Globus pallidus (tissue), 1 donor: ENCODE measurements at places on chromosomes 12 and 14.

DNA sequence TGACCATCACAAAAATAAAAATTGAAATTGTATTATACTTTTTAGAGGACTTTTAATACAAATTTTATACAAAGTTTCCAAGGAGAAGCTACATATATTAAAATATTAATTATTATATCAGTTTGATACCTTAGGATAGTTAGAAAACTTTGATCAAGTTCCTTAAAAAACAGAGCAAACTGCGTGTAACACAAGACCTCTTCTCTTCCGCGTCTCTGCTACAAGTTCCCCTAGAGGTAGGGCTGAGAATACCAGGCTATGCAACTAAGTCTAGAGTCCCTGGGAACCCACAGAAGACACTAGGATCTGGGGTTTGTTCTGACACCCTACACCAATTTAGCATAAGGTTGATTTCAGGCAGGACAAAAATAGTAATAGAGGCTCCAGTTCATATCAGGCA lies 319.0 kb downstream of the FOXG1 start:
- no peak for DNase-seq

GRCh38 chr12:76312315-76312714 lies 35.9 kb downstream of the BBS10 start:
- no peak for DNase-seq

DNA sequence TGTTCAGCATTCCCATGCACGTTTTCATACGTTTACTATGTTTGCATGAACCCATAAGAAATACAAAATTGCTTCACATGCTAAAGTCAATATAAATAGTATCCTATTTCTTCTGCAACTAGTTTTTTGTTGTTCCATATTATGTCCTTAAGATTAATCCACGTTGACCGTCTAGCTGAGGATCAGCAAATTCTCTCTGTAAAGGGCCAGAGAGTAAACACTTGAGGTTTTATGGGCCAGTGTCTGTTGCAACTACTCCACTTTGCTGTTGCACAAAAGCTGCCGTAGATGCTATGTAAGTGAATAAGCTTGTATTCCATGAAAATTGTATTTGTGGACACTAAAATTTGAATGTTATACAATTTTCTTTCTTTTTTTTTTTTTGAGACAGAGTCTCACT lies 21.1 kb upstream of the PITPNM2 start:
- no peak for DNase-seq

- DNase-seq: no peak
These were observed 748 bp downstream of the MAPKAPK5 start for GRCh38 chr12:111842556-111843396.

- DNase-seq: no peak
These were observed 94.7 kb upstream of the DIO3 start for GRCh38 chr14:101466456-101467180.

DNA sequence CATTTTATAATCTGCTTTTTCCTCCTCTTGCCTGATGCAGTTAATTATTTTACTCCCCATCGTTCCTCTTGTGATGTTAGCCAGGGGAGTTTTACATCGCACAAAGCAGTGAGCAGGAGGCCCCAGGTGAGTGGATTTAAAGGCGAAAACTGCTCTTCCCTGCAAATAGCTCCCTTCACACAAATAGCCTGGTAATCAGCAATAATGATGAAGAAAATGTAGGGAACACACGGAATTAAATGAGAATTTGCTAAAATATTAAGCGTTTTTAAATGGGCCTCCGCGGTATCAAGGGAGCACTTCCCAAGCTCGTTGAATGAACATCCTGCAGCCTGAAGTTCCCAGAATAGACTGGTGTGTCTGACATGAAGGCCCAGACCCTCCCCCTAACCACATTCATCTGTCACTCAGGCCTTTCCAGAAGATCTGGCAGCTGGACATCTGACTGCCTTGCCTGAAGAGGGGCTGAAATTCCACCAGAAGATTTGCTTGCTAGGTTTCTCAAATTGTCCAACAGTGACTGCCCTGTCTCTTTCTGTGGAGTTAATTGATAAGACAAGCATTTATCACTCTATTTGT lies 127.2 kb downstream of the CCDC60 start:
- no peak for DNase-seq

DNA sequence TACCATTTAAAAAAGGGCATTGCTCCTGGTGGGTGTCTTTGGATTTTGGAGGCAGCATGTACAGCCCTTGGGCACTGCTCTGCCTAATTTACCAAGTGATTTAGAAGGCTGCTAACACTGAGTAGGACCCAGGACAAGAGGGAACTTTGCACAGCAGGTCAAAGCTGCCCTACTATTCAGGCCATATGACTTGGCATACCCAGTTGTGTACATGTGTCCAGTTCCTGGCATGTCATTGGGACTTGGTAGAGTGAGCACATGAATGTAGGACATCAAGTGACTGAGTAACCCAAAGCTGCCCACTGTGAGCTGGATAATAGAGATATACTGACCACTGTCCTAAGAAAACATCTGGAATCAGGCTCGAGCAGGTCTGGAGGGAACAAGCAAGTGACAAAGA lies 15.7 kb downstream of the CDKL1 start:
- no peak for DNase-seq

DNA sequence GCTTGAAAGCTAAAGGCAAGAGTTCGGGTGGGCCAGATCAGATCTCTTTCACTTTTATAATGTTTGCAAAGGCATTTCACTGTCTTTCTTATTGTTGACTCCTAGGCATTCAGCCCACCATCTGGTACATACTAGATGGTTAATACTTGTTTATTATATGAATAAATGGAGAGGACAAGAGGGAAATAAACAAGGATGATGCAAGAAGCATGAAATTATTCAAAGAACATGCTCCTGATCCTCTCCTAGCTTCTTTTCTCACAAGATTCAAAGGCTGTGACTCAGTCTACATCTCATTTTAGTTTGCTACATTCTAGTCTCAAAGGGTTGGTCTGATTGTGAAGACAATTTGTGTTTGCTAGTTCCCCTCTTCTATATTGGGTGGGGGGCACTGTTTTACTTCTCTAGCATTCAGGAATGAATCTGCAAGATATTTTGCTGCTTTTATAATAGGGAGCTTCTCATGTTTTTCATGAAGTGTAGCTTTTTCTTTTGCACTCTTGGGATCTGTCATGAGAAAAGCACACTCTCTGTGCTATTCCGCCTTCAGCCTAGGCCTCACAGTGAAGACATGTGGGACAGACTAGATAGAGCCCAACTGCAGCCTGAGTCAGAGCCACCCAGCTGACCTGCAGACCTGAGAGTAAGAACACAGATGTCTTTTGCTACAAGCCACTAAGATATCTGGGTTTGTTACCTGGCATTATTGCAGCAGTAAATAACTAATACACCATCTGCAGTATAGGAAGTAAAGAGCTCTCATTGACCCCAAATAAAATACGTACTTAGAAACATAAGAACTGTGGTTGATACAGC lies 65.7 kb downstream of the PTHLH start:
- DNase-seq: no peak

GRCh38 chr14:91980157-91980556 lies 32.7 kb upstream of the FBLN5 start:
- DNase-seq: no peak

- no peak for DNase-seq
These were observed 93.8 kb downstream of the SLC38A6 start for GRCh38 chr14:61074852-61075251.

GRCh38 chr12:29656762-29657538 lies 126.8 kb downstream of the TMTC1 start:
- DNase-seq: no peak

GRCh38 chr12:93745286-93745685 lies 68.1 kb downstream of the CRADD start:
- no peak for DNase-seq

- no peak for DNase-seq
These were observed 41.8 kb upstream of the HIF1A start for GRCh38 chr14:61653507-61653906.

- no peak for DNase-seq
These were observed 365.4 kb upstream of the ATP2B1 start for GRCh38 chr12:90074086-90074485.

DNA sequence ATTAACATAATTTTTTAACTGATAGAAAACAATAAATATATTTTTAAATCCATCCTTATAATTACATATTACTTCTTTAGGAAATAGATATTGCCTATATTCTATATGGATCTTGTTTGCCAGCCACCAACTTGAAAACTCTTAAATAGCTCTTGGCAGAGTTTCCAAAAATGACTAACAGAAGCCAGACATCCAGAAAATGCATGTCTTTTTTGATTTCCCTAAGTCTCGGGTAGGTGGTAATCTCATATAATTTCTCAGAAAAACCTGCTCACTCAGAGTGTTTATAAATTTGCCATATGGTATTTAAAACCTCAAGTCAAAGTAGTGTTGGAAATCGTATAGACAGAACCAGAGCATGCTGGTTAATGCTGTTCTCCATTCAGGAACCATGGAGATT lies 360.4 kb upstream of the FOXG1 start:
- DNase-seq: no peak

- no peak for DNase-seq
These were observed 474.6 kb downstream of the ETNK1 start for GRCh38 chr12:23099604-23100003.

DNA sequence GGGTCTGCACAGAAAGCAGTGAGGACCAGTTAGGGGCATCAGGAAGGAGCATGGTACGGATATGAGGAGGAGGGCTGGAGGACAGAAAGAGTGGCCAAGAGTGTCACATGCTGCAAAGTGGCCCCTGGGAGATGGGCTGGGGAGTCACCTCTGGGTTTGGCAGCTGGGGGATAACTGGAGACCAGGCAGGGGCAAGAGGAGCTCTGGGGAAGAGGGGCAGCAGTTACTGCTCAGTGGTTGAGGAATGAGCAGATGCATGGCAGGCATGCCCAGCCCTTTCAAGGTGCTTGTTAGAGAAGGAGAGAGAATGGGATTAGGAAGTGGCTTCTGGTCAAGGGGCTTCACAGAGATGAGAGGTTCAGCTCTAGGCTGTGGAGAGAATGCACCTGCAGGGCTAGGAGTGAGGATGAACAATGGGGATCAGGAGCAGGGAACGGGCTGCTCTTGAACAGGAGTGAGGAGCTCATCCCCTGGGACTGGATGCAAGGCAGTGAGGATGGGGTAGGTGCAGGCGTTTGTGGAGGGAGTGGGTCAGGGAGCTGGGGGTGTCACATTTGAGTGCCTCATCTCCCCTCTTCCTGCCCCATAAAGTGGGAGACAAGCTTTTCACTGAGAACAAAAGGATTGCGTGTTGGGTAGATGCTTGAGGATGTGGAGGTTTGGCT lies 127.5 kb downstream of the PAPOLA start:
- DNase-seq: no peak

DNA sequence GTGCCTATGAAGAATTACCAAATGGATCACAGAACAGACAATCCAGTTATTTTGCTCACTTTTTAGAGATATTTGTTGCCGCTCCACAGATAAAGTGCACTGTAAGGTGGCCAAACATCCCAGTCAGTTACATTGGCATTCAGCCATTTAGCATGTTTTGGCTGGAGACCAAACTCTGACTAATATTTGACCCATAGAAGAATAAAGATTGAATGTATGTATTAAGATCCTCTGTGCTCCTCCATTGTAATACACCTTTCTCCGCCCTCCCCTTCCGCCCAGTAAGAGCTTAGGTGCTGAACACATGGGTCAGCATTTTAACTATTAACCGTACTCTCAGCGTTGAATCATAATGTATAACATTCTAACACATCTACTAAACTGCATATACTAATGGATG lies 163.4 kb downstream of the ANO6 start:
- DNase-seq: no peak
